NK-92 treated with Interleukin-12 subunit alpha and Interleukin-12 subunit beta, amount 100 ng/mL, for 24 hours (cell line): ENCODE measurements at places on chromosomes 12 and 14.

- DNase-seq = no peak
Observed at GRCh38 chr14:45633220-45633984, 380.4 kb upstream of the MIS18BP1 start.

GRCh38 chr14:22767323-22767589 lies 768 bp downstream of the OXA1L start:
- no peak for DNase-seq

- no peak for DNase-seq
Observed at GRCh38 chr14:88746052-88746451, 46.7 kb downstream of the EML5 start.

- no peak for DNase-seq
Observed at GRCh38 chr14:55190906-55191202, 531 bp downstream of the DLGAP5 start.

- no peak for DNase-seq
Observed at GRCh38 chr14:103206836-103207387, 83.7 kb downstream of the TNFAIP2 start.

GRCh38 chr14:68979021-68979721 lies at the start of gene ACTN1:
Gene ACTN1, minus strand, starts transcription at chr14:68979302. Its CDS starts 246 bp downstream, at chr14:68979056.
- no peak for DNase-seq

DNA sequence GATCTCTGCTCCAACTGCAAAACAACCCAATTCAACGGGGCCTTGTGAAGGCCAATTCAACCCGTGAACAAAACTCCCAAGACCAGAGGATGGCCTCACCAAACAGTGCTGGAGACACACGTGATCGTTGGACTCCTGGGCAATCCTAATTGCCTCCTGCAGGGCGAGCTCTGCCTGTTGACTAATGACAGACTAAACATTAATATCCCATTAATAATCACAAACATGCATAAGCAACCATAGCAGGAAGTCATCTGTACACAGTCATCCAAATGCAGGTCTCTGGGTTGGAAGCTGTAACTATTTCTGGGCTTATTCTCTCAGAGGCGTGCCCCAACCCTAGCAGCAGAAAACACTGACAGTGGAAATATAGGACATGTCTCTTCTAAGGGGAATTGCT lies 21.0 kb downstream of the ANAPC5 start:
- DNase-seq = no peak

- no peak for DNase-seq
Observed at GRCh38 chr14:39442293-39442692, 10.1 kb upstream of the FBXO33 start.

DNA sequence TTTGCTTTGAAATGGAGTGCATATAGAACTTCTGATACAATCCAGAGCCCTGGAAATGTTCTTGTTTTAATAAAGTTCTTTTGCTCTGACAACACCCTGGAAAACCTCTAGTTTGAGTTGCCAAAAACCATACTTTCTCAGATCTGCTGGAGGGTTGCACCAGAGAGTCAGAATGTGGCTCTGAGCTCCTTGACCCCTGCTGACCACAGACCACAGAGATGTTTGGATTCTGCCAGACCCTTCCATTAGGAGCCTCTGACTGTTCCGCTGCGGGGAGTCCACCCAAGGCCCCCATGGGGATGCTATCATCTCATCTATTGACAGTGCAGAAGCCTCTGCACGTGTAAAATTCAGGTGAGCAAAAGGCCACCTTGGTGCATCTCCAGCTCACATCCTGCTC lies 332.6 kb downstream of the GLT1D1 start:
- no peak for DNase-seq

DNA sequence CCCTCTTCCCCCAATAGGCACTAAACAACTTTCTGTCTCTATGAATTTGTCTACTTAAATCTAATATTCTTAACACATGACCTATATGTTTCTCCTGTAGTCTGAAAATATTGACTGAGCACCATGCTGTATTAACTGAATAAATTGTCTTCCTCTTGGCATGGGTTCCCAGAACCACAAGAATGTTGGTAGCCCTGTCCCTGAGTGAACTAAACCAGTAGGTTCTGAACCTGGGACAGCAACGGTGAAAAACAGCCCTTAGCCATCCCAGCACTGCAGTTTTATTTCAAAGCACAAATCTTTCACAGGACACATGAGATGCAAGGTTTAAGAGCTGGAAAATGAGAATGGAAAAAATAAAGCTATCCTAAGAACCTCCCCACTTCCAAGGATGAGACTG lies 20.4 kb upstream of the HSP90B1 start:
- no peak for DNase-seq

DNA sequence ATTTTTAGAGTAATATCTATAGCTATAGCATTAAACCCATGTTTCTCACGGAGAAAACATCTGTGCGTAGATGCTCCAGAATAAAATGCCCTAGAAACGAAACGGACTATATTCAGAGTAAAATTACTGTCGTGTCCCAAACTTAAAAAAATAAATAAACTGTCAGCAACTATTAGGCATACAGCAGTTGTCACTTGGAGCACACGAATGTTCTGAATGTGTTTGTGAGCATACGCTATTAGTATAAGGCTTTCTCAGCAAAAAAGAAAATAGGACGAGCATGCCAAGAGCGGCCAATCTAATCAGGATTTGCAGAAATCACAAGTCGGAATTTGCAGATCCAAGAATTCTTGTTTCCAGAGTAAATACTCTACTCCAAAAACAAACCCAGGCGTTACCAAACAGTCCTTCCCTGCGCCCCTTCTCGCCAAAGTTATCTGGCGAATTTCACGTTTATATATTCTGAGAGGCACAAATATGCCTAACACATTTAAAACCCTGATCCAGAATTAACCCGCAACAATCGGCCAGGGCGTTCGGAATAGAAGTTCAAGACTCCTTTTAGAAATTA lies 836 bp downstream of the PTPN21 start:
- no peak for DNase-seq

- DNase-seq = no peak
Observed at GRCh38 chr12:57195611-57196371, 20.8 kb upstream of the NXPH4 start.

DNA sequence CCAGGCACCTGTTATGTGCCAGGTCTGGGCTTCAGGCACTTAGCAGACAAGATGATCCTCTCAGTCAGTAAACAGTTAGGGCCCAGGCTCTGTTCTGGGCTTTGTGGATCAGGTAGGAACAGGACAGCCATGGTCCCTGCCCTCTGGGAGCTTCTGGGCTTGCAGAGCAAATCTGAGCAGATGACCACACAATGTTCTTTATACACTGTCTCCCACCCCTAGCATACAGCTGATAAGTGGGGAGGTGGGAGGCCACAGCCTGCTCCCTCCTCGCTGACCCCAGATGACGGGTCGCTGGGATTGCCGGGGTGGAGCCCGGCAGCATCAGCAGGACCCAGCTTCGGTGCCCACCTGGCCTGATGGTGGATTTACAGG lies 53.1 kb upstream of the RIN3 start:
- DNase-seq = no peak

- DNase-seq = peak; percentile 55
Observed at GRCh38 chr14:88005978-88006851, 1.3 kb downstream of the GPR65 start.

DNA sequence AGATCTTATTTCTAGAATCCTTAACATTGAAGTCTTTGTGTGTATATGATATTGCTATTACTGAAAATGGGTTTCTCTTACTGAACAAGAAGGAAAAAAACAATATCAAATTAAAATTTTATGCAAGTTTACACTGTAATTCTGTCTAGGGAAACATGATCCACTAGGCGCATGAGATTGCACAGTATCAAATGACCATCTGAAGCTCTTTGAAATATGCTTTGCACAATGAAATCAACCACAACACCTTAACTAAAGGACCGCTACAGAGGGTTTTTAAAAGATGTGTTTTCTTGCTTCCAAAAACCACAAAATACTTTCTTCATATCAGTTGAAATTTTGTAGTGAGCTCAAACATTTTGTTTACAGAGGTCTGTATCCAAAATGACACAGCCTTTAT lies 15.1 kb upstream of the KERA start:
- DNase-seq = no peak

DNA sequence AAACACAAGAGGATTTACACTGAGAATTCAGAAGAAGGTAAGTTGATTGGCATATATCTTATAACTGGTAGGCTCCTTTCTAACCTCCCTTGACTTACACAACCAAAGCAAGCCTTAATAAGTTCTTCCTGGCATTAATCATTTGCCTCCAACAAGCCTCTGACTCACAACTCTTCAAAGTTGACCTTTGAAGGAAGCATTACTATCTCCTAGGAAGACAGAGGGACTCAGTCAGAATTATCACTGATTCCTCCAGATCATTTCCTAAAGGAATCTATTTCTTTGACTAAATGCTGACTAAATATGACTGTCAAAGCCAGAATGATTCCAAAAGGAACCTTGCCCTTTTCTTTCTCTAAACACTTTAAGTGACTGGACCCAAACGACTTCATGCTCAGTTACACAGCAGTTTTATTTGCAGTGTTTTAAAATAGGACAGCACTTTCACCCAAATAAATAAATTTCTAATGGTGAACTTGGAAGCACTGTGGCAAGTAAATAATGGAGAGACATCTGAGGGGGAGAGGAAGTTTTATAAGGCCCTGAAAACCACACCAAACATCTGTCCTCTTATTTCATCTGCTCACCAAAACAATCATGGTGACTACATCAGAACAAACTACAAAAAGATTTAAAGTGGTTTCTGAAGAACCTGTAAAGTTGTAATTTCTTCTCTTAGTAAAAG lies 128.2 kb downstream of the KLHL28 start:
- DNase-seq = no peak

DNA sequence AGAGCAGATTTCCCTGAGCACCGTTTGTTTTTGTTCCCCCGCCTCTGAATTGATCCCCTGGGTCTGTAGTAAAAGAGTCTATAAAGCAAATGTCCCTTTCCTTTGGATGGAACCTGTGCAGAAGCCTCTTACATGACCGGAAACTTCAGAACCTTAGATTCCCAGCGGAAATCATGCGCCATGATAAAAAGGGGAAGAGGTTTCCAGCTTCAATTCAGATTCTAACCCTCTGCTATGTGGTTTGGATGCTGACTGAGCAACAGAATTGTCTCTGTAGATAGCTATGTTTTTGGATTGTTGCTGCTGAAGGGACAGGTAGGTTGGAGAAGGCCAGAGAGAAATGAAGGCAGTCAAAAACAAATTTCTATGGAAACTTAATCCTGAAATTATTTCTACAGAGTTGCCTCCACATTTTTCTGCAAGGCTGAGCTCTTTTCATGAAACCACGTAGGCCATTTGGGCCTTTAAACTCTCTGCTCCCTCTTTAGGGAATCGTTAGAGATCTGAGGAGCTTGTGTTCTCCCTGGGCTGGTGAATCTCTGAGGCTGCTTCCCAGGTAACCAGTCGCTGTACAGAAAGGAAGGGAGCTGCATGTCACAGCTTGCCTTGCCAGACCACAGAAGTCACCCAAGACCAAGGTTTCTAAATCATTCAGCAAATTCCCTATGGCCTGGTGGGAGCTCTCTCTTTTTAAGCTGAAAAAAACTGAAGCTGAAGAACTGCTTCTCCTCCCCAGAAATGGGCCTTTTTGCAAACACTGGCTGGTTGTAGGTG lies 28.7 kb upstream of the OR10P1 start:
- DNase-seq = no peak

- no peak for DNase-seq
Observed at GRCh38 chr14:102606296-102606695, 13.8 kb downstream of the RCOR1 start.

- no peak for DNase-seq
Observed at GRCh38 chr14:100660882-100661635, 65.6 kb upstream of the DLK1 start.

- no peak for DNase-seq
Observed at GRCh38 chr12:117047810-117048584, 51.2 kb downstream of the TESC start.

- no peak for DNase-seq
Observed at GRCh38 chr14:91269076-91269991, 24.8 kb upstream of the GPR68 start.

GRCh38 chr12:31238764-31239387 lies 87.1 kb downstream of the SINHCAF start:
- peak; percentile 14 for DNase-seq

DNA sequence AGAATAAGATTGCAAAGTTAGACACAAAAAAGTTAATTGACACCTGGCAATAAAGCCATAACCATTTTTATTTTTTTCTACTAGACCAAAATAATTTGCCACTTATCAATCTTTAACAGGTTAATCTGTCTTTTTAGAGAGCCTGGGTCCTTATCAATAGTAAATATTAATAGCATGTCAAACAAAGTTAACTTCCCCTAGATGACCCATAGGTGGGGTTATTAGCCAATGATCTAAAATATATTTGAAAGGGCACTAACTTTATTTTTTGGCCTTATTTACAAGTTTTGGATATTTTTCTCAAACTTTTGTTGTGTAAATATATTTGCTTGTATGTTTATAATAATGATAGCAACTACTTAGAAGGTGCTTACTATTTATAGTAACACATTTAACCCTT lies 3.9 kb downstream of the ANKRD33 start:
- DNase-seq = no peak

DNA sequence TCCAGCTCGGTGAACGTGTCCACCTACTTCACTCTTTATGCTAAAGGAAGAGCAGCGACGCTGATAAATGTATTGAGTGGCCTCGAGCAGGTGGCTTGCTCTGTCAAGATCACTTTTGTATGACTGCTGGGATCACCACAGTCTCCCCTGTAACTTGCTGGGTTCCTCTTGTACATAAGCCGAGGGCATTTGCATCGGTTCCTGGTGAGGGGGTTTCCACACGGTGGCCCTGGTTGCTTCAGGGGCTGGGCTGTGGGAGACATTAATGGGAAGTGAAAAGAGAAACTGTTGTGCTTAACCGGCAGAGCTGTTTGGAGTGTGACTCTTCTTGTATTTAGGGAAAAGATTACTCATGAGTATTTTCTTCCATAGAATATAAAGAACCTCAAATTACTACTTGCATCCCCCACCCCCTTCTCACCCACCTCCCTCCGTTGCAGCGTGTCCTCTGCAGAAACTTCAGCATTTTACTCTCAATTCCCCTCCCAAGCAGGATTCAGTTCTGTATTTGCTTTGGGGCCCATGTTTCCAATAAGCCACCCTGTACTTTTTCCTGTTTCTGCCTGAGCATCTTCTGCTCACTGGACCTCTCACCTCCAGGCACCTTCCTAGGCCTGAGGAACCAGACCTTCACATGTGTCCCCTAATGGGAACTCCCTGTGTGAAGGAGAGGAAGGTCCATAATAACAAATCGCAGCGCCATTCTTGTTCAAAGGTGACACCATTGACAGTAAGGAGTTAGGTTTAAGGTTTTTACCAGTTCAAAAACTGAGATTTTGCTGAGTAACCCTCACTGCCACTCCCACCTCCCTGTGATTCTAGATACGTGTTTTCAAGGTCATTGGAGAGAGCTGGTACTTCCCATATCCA lies 187.0 kb downstream of the ETV6 start:
- DNase-seq = no peak

GRCh38 chr14:55838529-55839052 lies 258.6 kb downstream of the KTN1 start:
- no peak for DNase-seq

DNA sequence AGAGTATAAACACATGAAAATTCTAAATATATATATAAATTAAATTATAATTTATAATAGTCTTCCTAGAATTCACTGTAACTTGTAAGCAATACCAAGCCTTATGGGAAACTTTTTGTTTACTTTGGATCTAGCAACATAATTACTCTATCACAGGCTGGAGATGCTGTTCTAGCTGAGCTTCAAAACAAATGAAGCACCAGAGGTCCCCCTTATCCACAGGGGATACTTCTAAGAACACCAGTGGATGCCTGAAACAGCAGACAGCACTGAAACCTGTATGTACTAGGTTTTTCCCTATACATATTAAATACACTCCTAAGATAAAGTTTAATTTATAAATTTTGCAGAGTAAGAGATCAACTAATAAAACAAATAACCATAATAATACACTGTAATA lies 96.6 kb downstream of the CDK17 start:
- no peak for DNase-seq

GRCh38 chr12:11703378-11703777 lies 53.9 kb downstream of the ETV6 start:
- DNase-seq = no peak
